BJ (cell line): ENCODE measurements at places on chromosomes 1 and 21. TPM values are rescaled to one million over a fixed set of nuclear protein-coding genes. Genes with fewer than 3 reads are reported as not detected.

DNA sequence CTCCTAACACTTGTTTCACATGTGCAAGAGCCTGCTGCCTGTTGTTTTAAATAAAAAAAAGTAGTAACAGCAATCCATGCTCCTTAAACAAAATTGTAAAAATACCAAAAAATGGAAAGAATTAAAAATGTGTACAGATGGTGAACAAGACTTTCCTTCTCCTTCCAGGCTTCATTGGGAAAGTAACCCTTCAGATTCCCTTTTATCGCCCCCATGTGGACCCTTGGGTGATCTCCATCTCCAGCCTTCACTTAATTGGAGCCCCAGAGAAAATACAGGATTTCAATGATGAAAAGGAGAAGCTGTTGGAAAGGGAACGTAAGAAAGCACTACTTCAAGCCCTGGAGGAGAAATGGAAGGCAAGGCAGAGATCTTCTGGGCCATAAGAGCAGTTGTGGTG, 14.2 kb downstream of the VPS13D start:
- DNase-seq, result no peak

DNA sequence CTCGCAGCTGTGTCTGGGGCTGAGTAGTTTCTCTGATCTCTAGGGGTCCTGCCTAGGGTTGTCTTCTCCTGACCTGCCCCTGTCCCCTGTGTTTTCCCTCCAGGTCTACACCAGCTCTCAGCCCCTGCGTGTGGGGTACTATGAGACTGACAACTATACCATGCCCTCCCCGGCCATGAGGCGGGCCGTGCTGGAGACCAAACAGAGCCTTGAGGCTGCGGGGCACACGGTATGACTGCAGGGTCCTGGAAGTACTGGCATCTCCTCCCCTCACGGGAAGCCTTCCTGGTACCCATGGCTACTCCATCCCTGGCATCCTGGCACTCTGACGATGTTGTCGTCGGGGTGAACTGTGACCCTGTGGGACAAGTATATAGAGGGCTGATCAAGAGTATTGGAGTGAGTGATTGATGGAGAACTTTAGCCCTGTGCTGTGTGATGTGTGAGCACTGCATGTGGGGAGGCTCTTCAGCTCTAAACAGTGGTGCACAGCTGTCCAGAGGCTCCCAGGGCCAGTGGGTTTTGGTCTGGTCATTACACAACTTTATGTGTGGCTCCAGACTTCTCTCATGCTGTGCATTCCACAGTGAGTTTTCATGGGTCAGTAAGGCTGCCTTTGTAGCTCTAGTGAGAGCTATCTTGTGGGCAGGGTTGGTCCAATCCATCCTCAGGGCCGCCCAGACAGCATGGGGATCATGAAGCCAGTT, 14.4 kb downstream of the FAAH start:
- DNase-seq, result no peak

Gene CHIA
- polyA plus RNA-seq, result not detected in 2 replicates

Gene IL23R
- polyA plus RNA-seq, result not detected in 2 replicates

- DNase-seq, result no peak
Observed at GRCh38 chr1:13996334-13996733, 296.3 kb downstream of the PRDM2 start.

- no peak for DNase-seq
Observed at GRCh38 chr1:198267056-198267455, 110.3 kb downstream of the NEK7 start.

DNA sequence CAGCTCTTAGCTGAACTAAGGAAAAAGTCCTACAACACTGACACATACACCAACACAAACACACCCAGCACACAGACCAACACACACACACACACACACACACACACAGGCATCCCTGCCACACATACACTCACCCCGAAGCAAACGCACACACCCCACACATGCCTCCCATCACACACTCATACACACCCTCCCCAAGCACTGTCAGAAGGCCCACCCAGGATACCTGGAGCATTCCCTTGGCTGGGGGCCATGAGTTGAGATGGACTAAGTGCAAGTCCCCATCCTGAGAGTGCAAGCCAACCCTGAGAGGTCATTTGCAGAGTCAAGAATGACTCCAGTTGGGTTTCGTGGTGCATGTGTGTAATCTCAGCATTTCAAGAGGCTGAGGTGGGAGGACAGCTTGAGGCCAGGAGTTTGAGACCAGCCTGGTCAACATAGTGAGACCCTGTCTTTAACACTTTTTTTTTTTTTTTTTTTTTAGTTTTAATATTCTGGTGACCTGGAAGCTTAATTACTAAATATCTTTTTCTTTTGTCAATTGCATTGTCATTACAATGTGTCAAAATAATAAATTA, 117.3 kb downstream of the RHOU start:
- no peak for DNase-seq

Gene LRRC3
- 0.42 and 0.59 TPM in 2 replicates for polyA plus RNA-seq

Gene LMX1A
- polyA plus RNA-seq, result not detected in 2 replicates

Gene LRRIQ3
- polyA plus RNA-seq, result 0.20 and 0.43 TPM in 2 replicates

DNA sequence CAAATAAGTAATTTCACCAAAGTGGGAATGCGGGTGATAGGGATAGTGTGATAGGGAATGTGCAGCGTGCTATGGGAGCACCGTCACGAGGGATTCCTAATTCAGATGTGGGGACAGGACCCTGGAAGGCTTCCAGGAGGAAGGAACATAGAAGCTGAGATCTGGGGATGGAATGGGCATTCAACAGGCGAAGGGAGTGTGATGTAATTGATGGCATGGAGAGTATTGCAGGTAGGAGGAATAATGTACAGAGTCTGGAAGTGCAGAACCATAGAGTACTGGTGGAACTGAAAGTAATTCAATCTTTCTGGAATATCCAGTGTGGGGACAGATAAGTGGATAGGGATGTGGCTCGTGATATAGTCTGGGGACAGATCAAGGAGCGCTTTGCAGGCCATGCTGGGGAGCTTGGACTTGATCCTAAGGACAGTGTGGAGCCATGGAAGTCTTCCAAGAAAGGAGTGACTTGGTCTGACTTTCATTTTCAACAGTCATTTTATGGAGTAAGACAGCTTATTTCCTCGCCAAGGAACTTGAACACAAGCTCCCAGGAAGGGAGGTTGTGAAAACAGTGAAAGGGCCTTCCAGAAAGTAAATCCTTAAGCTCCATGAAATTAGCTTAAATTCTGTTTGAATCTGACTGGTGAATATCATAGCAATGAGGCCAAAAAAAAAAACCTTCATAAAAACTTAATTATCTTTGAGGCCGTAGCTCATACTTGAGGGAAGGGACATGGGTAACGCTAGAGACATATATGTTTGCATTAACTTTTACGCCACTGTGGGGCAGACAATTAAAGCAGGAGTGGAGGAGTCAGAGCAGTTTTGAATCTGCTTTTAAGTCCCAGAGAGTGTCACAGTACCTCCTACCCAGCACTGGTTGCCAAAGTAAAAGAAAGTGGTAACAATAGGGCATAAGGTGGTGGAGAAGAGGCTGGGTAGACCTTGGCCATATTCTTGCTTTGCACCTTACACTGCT, 55.8 kb downstream of the ROR1 start:
- no peak for DNase-seq

DNA sequence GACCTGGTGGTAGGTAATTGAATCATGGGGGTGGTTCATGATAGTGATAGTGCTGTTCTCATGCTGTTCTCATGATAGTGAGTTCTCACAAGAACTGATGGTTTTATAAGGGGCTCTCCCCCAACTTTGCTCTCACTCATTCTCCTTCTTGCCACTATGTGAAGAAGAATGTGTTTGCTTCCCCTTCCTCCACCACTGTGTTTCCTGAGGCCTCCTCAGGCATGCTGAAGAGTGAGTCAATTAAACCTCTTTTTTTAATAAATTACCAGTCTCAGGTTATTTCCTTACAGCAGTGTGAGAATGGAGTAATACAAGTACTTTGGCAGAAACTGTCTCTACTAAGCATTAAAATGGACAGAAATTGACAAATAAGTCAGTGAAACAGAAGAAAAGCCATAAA, 21.6 kb downstream of the RAB3GAP2 start:
- DNase-seq, result no peak

Gene KRTAP12-2
- polyA plus RNA-seq, result not detected in 2 replicates

Gene ZNF648
- not detected in 2 replicates for polyA plus RNA-seq

- DNase-seq, result no peak
Observed at GRCh38 chr21:41578716-41579115, 70.8 kb upstream of the TMPRSS2 start.

GRCh38 chr1:36513676-36514473, 31.2 kb upstream of the CSF3R start:
- no peak for DNase-seq

Gene DDR2
- polyA plus RNA-seq, result 267 and 282 TPM in 2 replicates

Gene SLC22A15
- polyA plus RNA-seq, result 6.4 and 9.2 TPM in 2 replicates
